AG09309 (cell line): ENCODE measurements at places on chromosomes 7 and 10.

- DNase-seq, result no peak
Observed at GRCh38 chr10:932589-932988, 1.1 kb upstream of the LARP4B start.

- no peak for DNase-seq
Observed at GRCh38 chr10:125111118-125111727, 49.1 kb downstream of the CTBP2 start.

DNA sequence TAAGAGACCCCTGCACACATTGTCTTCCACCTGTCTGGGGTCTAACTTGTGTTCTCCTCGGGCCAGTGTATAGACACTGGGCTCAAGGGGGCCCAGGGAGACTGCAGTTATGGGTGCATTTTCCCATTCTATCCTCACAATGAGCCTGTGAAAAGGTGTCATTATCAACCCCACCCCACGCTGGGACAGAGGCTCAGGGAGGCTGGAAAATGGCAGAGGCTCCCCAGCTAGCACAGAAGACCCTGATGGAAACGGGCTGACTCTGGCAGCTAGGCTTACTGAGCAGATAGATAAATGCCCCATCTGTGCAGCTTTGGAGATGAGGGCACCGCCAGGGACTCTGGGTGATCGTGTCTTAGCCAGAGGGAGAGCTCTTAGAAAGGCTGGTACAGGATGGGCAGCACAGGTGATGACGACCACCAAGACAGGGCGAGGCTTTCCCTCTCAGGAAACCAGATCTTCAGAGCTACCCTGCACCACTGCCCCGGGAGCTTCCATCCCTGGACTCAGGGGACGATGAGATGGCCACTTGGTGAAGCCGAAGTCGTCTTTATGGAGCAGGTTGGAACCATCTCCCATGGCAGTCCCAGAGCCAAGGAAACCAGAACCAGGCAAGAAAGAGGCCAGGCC lies 58.2 kb upstream of the CHST15 start:
- DNase-seq, result no peak

GRCh38 chr7:158387546-158387891 lies 200.1 kb downstream of the PTPRN2 start:
- no peak for DNase-seq
